CD4-positive, alpha-beta T cell (primary cell): ENCODE measurements at places on chromosomes 5 and 9. TPM values are rescaled to one million over a fixed set of nuclear protein-coding genes. Genes with fewer than 3 reads are reported as not detected.

Gene SPATA31C1
- total RNA-seq: not detected

Gene JAKMIP2
- 0.74 TPM for total RNA-seq

Gene TMEM232
- total RNA-seq: 0.98 TPM

Gene ANKDD1B
- 0.30 TPM for total RNA-seq

Gene FGD3
- total RNA-seq: 91.0 TPM

Gene DRD1
- not detected for total RNA-seq
